ENCODE measurements at places on chromosomes 4 and X.
A peak's percentile ranks its signal among the peaks of the same experiment; 100 is the strongest.

DNA sequence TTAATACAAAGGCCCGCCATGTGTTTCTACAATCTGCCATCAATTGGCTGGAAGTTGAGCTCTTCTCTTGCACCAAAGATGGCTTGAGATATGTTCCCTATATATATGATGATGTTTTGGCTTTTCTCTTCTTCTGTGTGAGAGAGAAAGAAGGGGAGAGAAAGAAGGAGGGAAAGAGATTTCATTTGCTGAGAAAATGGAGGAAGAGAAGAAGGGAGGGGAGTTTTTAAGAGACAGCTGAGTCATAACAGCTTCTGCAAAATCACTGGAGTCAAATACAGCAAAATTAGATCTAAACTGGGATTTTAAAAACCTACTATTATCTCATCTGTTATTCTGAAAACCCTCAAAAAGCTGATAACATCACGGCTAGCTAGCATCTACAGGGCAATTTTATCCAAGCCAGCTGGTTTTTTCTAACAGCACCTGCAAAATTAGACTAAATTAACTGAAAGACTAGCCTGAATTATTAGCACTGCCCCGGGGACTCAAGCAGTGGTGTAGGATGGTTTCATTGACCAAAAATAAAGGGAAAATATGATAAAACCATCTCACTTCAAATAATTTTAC lies 647.6 kb upstream of the ACTRT1 start:
- DNase-seq, result no peak

- no peak for DNase-seq
These were observed 276.3 kb downstream of the DCTD start for GRCh38 chr4:182640932-182641331.

GRCh38 chrX:48784726-48785125 lies 1.7 kb upstream of the GATA1 start:
- DNase-seq, result no peak

DNA sequence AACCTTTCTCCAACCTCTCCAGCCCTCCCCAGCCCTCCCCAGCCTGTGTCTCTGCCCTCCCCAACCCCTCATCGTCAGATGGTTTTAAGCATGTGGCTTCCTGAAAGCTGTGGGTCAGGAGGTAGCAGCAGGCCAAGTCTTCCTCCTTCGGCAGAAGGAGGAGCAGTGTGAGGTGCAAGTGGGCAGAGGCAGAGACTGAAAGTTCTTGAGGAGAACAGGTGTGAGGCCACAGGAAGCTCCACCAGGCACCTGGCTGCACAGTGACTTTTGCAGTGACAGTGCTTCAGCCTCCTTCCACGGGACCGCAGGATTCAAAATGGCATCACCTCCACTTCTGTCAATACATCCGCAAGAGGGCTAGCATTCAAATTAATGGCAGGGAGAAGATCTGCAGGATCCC lies 203.9 kb upstream of the LEF1 start:
- no peak for DNase-seq

GRCh38 chrX:7746856-7747255 lies 96.1 kb upstream of the VCX start:
- DNase-seq, result no peak

DNA sequence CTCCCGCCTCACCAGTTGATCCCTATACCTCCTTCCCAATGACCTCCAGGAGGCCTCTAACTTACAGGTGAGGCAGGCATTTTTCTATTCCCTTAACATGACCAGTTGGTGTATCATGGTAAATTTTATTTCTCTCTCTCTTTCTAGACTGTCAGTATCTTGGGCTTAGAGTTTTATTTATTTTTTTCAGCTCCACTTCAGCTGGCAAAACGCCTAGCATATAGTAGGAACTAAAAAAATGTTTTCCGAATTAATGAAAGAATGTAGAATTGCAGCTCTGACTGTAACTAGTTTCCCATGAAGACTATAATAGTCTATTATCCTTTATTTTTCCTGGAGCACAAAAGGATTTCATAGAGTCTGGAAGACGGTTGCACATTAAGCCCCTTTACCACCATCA lies 84.8 kb downstream of the PDE5A start:
- no peak for DNase-seq

DNA sequence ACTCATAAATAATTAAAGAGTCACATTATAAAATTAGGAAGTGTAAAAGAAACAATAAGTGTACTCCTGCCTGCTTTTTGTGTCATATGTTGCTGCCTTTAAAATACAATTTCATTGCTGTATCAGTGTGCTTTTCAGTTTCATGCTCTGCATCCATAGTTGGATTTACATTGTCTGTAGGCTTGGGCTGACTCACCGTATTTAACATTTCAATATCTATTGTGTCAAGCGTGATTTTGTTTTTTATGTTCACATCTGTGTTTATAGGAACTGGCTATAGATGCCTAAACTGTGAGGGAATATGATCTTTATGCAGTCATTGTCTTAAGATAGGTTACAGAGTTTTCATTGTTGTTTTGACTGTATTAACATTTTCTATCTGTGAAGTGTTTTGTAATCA lies 18.1 kb downstream of the CCSER1 start:
- DNase-seq, result no peak

DNA sequence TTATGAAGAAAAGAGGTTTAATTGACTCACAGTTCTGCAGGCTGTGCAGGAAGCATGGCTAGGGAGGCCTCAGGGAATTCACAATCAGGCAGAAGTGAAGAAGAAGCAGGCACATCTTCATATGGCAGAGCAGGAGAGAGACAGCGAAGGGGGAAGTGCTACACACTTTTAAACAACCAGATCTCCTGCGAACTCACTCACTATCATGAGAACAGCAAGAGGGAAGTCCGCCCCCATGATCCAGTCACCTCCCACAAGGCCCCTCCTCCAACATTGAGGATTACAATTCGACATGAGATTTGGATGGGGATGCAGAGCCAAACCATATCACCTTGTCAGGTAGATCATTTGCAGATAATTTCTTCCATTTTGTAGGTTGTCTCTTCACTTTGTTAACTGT lies 555.5 kb upstream of the MAGEB2 start:
- DNase-seq, result no peak

DNA sequence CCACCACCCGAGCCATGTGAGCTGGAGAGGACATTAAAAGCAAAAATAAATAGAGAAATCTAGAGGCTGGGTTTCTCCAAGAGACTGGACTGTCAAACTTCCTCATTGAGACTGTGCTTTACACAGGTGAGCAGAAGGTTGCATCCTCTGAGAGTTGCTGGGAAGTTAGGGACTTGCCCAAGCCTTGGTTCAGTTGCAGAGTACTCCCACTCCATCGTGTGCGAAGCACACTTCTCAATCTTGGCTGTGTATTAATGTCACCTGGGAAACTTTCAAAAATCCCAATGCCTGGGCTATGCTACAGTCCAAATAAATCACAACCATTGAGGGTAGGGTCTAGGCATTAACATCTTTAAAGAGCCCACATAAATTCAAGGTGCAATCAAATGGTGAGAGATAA lies 89.2 kb downstream of the ZNF330 start:
- DNase-seq, result no peak

- DNase-seq, result no peak
These were observed 20.8 kb downstream of the OR13H1 start for GRCh38 chrX:131564553-131565229.

- DNase-seq, result no peak
These were observed 379.8 kb downstream of the ZNF674 start for GRCh38 chrX:46165411-46165810.

DNA sequence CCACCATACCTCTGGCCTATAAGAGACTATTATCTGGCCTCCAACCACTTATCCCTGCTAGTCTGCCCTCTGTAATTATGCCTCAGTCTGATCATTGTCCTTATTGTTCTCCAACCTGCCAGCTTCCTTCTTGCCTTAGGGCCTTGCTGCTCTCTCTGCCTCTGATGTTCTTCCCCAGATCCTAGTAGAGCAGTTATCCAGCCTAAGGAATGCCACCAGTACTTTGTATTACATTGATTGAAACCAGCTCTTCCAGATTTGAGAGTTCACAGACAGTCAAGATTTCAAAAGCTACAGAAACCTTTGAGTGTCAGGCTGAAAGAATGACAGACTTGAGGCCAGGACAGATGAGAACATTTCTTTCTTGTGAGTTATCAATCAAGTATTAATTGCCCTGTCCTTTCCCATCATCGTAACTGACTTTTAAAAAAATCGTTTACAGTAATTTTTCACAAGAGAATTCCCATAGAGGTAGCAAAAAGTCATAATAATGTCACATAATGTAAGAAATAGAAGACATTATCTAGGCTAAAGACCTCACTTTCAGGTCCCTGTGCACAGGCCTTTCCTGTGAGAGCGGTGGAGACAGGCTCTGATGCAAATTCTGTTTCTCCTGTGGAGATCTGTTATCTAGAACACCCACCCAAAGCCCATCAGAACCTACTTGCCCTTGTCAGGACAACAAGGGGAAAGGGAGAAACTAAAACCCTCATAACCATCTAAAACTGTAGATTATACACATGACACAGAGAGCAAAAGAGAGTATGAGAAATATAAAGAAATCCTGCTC lies 64.1 kb upstream of the GUCY1A1 start:
- no peak for DNase-seq

- DNase-seq, result peak; percentile 11
These were observed 186.8 kb downstream of the TMA16 start for GRCh38 chr4:163681208-163681821.

- no peak for DNase-seq
These were observed 6.4 kb downstream of the SGMS2 start for GRCh38 chr4:107831140-107831539.

GRCh38 chr4:86271057-86271456 lies 88.8 kb downstream of the MAPK10 start:
- no peak for DNase-seq

- no peak for DNase-seq
These were observed 150.4 kb downstream of the CENPC start for GRCh38 chr4:67394879-67395278.

- DNase-seq, result no peak
These were observed 5.8 kb upstream of the TMEM271 start for GRCh38 chr4:581753-582361.

DNA sequence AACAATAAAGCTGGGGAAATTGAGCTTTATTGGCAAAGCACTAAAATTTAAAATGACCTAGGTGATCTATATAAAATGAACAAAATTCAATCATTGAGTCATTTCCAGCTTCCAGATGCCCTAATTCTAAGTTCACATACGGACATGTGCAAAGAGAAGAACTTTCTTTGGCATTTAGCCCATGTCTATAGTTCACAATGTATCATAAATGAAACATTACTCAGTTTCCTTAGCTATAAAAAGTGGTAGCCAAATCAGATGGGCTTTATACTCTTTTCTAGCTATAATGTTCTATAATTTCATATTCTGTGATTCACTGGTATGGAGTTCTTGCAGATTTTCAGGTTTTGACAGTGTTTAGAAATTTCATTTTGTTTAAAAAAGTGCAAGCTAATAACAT lies 327.4 kb downstream of the KCTD8 start:
- no peak for DNase-seq

DNA sequence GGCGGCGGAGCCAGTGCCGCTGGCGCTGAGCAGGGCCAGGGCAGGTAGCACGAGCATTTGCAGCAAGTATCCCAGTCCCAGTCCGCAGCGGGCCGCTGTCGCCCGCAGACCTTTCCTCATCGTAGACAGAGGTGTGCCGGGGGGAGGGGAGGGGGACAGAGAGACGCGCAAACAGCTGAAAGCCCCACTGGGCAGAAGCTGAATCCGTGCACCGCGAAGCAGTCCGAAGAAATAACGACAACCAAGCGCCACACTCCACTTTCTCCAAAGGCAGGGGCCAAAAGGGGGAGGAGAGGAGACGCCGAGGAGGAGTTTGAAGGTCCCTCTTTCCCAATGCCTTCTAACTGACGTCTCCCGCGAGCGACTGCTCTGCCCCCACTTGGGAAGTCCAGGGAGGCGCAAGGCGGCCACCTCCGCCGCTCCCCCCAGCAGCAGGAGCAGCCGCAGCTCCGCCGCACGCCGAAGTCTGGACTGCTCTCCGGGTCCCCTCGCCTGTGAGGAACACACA lies at the start of gene UNC5C:
Gene UNC5C (minus strand): TSS at position 236 of the 508 bp plus-strand sequence.
- peak; percentile 68 for DNase-seq

DNA sequence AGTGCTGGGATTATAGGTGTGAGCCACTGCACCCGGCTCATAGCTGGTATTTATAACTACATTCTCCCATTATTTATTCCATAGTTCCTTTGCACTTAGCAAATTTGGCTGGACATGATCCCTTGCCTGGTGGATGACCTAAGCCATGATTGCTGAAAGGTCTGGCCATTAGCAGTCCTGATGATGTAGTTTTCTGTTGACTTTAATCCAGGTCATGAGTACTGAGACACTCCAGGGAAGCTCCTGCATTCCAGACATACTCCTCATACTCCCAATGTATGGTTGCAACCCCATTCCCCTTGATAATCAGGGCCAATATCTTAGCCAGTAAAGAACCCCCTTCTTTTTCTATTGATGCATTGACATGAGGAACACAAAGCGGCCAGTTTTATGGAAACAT lies 24.4 kb upstream of the MGST2 start:
- DNase-seq, result no peak

- DNase-seq, result no peak
These were observed 113.2 kb downstream of the CRLF2 start for GRCh38 chrX:1099146-1099770.

- no peak for DNase-seq
These were observed 630.0 kb upstream of the TENM3 start for GRCh38 chr4:181613200-181613599.

GRCh38 chrX:25067271-25068172 lies 51.8 kb upstream of the ARX start:
- DNase-seq, result no peak

GRCh38 chr4:94559351-94559806 lies 107.6 kb downstream of the PDLIM5 start:
- DNase-seq, result no peak

- no peak for DNase-seq
These were observed 899 bp upstream of the TMPRSS11D start for GRCh38 chr4:67884701-67885100.

Measured in G401 (cell line).